CD8-positive, alpha-beta memory T cell (primary cell): ENCODE measurements at places on chromosomes 5 and 9. TPM values are rescaled to one million over a fixed set of nuclear protein-coding genes. Genes with fewer than 3 reads are reported as not detected.

ZFP2 gene
- total RNA-seq = 0.31 TPM

KIF4B gene
- 0.09 TPM for total RNA-seq

GRCh38 chr9:26413611-26414010 is 479.0 kb downstream of the CAAP1 start:
- H3K27ac ChIP-seq = no peak overlapping the region
- DNase-seq = no peak
- H3K4me3 ChIP-seq = no peak overlapping the region

DNA sequence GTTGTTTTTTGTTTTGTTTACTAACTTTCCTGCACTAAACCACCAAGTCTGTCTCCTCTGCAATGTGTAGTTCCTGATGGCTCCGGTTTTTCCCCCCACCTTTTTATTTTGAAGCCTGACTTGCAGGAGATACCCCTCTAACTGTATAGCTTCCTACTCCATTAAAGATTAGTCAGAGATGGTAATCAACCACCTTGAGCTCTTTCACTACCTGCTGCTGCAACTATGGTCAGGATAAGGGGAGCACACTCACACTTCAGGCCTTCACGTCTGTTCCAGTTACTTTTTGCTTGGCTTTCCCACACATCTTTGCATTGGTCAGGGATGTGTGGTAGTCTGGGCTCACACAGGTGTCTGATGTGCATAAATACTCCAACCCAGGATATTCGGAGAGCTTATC is 63.4 kb downstream of the NR6A1 start:
- no peak for DNase-seq
- no peaks in the 10 kb centered on the region for H3K36me3 ChIP-seq
- no peaks in the 10 kb centered on the region for H3K4me1 ChIP-seq
- H3K27ac ChIP-seq = no peak overlapping the region
- H3K4me3 ChIP-seq = no peak overlapping the region

DNA sequence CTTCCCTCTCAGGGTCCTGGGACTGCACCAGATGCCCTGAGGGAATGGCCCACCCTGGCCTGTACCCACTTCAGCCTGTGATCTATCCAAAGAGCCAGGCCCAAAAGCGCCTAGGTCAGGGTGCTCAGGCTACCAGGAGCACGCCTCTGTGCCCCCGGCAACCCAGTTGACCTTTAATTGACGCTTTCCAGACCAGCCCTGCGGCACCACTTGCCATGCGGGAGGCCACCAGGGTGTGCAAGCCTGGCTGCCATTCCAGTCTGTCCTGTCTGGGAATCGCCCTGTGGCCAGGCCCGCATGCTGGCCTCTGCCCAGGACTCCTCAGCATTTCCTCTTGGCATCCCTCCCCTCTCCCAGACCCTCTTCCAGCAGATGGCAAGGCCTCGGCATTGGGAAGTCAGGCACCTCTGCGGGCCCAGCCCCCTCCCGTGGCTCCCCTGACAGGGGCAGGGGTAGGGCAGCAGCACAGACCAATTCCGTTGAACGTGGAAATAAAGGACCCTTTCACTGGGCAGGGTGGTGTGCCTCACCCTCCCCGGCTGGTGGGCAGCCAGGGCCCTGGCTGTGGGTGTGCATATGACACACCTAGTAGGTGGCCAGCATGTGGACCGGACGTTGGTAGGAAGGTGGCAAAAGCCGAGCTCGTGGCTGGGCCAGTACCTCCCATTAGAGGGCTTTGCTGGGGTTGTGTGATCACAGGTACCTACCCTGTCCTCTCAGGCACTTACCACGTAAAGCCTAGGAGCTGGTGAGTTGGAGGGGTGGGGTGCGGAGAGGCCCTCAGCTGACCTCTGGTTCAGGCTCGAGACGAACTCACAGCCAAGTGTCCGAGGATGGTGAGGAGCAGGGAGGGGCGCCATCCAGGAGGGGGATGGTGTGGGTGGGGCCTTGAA is 3.5 kb upstream of the AIF1L start:
- H3K36me3 ChIP-seq = no peaks in the 10 kb centered on the region
- DNase-seq = no peak
- H3K27ac ChIP-seq = no peak overlapping the region
- H3K4me1 ChIP-seq = no peaks in the 10 kb centered on the region
